ENCODE measurements at places on chromosomes 7 and 10. TPM values are rescaled to one million over a fixed set of nuclear protein-coding genes. Genes with fewer than 3 reads are reported as not detected.
A peak's percentile ranks its signal among the peaks of the same experiment; 100 is the strongest.

DNA sequence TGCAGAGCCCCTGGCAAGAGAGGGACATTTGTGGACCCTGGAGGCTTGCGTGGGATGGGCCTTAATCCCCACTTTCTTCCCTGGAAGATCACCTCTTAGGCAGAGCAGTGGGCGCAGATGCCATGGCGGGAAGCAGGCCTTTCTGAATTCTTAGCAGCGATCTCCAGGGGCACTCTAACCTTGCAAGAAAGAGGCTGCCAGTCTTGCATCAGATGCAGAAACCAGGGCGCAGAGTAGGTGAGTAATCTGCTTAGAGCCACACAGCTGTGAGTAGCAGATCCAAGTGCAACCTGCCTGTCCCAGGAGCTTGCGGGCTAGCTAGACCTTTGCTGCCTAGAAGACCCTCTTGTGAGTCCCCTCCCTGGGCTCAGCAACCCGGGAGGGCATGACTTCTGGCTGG lies 40.0 kb downstream of the KCTD7 start:
- no peak for DNase-seq

DNA sequence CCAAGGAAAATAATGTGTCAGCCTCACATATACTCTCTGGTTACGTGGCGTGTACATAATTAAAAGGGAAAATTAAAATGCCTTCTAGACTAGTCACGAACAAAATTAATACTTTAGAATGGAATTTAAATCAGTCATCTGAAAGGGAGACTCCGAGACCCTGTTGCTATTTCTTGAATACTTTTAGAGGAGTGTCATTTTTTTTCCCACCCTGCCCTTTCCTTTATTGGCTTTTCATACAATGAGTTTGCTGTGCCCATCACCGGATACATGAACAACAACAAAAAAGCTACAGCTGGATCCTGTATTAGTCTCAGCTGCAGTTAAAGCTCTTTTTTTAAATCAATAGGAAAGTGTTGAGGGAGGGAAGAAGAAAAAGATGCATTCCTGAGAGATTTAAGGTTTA lies 20.1 kb downstream of the CYTH3 start:
- no peak for DNase-seq

GRCh38 chr10:79266543-79267312 lies 80.5 kb upstream of the PPIF start:
- DNase-seq, result no peak

DNA sequence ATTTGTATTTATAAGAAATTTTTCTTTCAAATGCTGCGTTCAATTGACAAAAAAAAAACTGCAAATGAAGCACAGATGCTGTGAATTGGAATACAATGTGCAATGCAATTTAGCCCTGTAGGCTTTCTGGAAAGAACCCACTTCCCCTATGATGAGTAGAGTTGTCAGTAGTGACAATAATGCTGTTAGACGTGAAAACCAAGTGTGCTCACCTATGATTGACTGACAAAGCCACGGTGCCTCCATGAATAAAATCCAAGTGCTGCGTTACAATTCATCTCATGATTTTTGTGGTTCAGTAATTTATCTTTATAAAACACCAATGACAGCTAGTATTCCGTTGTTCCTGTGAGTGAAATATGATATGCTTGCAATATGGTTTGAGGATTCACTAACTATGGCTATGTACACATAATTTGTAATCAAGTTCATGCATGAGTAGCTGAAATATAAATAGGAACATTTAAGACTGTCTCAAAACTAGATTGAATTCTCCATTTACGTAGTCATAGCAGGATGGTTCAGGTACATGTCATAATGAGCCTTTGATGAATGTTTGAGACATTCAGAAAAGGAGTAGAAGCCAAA lies 1160.3 kb downstream of the CNTNAP2 start:
- DNase-seq, result no peak

DNA sequence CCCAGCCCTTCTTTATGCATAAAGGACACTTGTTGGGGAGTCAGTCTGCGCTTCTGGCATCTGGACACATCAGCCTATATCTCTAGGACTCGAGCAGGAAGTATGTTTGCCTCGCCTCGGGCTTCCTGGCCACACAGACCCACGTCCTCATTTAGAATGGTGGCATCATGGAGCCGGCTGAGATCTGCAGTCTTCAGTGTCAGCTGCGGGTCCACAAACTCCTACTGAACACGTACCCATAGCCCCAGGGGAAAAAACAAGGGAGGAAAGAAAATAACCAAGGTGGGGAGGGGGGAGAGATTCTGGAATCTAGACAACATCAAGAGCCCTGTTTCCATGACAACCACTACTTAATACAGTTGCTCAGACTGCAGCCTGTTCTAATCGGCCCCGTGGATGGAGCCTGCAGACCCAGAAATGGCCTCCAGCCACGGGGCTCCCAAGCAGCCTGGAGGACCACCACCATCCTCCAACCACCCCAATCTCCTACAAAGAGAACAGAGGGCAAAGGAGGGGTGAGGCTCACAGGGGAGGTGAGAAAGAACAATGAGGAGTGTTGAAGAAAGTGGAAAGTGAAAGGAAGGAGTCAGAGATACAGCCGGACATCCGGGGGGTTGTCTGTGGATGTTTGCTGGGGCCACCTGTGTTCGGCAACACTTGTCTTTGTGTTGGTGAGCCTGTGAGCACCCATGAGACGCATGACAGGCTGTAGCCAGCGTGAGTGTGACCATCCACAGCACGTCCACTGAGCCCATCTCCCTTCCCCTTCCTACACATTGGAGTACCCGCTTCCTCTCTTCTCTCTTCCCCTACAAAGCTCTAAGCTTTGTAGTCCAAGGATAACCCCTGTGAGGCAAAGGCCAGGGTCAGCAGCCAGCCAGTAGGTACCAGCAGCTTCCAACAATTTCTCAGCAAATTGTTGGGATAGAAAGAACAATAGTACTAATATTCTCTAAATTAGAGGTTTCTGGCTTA lies 141.0 kb downstream of the PLXNA4 start:
- no peak for DNase-seq

- DNase-seq, result no peak
Measured at GRCh38 chr7:6478186-6478585, 30.4 kb upstream of the DAGLB start.

DNA sequence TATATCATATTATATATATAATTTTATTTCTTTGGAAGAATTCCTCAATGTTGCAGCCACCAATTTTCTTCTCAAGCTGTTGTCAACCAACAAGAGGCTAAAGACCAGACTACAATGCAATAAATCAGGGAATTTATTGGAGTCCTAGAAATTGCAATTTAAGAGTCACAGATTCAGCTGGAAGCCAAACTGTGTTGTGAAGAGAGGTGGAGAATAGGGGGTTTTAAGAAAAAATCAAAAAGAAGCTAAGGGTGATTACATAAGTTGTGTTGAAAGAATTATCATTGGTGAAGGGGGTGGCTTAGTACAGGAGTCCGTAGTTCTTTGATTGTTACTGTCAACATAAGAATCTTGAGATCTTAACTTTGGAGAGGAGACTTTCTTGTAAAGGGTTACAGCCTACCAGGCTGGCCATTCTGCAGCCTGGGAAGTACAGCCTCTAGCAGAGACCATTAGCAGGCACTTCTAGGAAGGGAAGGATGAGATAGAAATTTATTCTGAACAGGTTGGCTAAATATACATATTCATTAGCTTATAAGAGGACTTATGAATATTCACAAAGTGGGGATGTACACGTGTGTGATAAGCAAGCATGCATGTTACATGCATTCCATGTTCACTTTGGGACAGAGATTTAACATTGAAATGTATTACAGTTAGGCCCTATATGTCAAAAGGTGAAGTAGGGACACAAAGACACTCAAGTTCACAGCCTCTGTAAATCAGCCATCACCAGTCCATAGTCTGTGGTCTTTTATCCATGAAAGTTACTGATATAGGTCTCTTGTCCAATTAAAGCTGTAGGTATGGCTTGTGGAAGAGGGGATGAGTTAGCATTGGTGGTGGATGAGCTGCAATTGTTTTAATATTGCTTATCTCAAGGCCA lies 8.3 kb upstream of the TMEM168 start:
- no peak for DNase-seq

- no peak for DNase-seq
Measured at GRCh38 chr7:47730142-47730541, 148.2 kb upstream of the TNS3 start.

DNA sequence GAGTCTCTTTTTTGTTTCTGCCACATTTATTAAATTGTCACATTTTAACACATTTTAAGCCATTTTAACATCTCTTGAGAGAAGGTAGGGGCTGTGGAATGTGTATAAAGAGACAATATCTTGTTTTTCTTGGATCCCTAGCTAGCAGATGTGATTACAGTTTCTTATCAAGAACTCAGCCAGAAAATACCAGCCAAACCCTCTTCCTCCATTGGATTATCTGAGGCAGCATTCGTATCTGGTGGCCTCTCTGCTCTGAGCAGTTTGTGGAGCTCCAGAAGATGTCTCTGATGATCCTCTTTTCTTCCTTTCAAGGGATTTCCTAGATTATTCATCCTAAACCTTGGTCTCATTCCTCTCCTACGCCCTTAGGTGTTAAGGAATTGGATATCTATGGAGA lies 35.3 kb upstream of the PFKFB3 start:
- DNase-seq, result no peak

DNA sequence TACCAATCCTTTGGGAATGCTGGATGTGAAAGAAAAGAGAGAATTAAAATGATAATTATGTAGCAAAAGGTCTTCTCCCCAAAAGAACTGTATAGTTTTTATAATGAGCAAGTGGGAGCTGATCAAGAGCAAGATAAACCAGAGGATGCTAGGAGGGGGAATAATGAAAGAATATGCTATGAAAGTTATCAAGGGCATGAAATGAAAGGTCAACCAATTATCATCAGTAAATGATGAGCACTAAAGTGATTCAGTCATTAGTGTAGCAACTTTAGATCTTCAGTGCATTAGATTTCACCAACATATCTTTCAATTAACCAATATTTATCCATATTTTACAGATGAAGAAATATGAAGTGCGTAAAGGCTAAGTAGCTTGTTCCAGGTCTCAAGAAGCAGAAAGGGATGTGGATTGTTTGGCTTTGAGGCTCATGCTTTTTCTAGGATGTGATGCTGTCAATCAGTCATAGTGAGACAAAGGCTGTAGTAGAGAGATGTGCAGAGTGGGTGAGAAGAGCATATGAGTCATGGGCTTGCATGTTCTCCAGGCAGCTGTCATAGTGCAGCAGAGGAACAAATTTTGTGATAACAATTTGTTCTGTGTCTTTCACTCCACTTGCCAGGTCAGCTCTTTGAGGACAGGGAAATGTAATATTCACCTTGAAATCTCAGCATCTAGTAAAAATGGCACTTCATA lies 5.7 kb upstream of the OR2F2 start:
- no peak for DNase-seq

- peak; percentile 88 for DNase-seq
Measured at GRCh38 chr10:43396061-43396927, 12.7 kb downstream of the HNRNPF start.

GRCh38 chr10:18340496-18341051 lies 200.3 kb downstream of the CACNB2 start:
- DNase-seq, result no peak

DNA sequence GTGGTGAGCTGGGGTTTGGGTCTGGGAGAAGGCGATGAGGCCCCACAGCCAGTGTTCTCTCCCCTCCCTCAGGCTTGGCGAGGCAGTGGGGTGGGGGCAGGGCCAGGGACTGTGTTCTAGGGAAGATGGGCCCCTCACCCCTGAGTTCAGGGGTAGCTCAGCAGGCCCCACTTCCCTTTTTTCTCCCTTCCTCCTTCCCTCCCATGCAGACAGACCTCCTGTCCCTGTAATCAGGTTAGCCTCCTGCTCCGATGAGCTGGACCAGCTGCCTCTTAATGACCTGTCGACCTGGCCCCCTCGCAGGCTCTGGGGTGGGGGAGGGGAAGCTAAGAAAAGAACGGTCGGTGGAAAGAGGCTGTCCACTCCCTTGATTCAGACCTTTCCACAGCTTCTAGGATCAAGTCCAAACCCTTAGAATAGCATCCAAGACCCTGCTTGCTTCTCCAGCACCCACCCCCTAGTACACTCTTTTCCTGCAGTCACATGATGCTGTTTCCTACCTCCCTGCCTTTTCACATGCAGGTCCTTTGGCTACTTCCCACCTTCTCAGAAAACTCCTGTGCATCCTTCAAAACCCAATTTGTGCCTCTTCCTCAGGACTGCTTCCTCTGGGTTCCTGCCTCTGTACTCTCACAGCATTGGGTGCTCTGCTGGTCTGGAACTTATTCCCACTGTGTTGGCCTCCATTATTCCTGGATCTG lies 64.1 kb downstream of the ZMIZ1 start:
- no peak for DNase-seq

- DNase-seq, result no peak
Measured at GRCh38 chr7:28729281-28729680, 228.8 kb downstream of the TRIL start.

GRCh38 chr10:62769574-62770242 lies 34.8 kb upstream of the ADO start:
- no peak for DNase-seq

DNA sequence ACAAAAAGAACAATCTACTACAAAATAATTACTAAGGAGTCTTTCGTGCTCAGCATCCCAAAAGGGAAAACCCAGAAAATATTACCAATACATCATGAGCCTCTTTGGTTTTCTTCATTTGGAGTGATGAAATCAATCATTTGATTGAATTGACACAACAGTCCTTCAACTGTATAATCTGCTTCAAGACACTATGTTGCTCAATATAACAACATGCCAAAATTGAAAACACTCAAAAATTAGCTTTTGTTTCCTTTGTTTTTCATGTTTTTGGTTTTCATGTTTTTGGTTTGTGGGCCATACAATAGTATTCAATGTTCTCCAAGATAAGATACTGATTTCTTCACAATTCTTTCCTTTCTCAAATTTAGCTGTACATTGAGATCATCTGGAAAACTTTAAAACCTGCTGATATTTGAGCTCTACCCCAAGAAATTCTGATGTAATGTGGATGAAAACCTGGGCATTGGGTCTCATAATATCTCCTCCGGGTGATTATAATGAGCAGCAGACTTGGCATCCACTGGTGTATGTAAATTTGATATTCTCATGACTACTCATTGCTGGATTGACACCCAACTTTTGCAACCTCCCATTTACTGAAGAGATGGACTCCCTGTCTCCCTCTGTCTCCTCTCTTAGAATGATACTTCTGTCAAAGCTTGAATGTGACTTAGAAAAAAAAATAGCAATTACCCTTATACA lies 4.6 kb downstream of the SOSTDC1 start:
- DNase-seq, result no peak

DNA sequence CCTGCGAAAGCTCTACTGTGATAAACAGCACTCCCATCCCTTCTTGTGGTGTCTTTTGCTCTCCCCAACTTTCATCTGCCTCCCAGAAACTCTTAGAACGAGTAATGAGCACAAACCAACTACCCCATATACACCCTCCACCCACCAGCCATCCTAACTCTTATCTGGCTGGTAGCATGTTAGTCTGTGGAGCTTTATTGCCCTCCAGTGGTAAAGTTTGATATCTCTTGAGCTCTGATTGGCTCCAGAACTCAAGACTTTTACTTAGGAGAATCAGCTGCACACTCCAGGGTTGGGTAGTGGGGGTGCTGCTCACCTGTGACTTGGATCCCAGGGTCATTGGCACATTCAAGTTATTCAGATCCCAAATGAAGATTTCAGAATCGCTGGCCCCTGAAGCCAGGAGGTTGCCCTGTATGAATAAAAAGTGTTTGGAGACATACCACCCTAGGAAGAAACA lies 10.9 kb downstream of the SEC31B start:
- DNase-seq, result no peak

The FAM20C gene
- total RNA-seq, result 37.8 TPM

The EN2 gene
- not detected for total RNA-seq

The FOXP2 gene
- 4.9 TPM for total RNA-seq

The SLF2 gene
- total RNA-seq, result 77.8 TPM

The PTF1A gene
- total RNA-seq, result not detected

The ADIRF gene
- total RNA-seq, result 347 TPM

The ARL3 gene
- 8.0 TPM for total RNA-seq

The ZFAND4 gene
- 31.4 TPM for total RNA-seq

The SH2B2 gene
- 7.7 TPM for total RNA-seq

The GPRIN2 gene
- 16.9 TPM for total RNA-seq

The DPYSL4 gene
- total RNA-seq, result 22.6 TPM

All from prostate gland (tissue), 2 donors.